AG10803 (cell line): ENCODE measurements at places on chromosomes 2 and 18.

- DNase-seq = peak; percentile 57
These were observed 439.3 kb downstream of the TMX3 start for GRCh38 chr18:68275616-68276015.

DNA sequence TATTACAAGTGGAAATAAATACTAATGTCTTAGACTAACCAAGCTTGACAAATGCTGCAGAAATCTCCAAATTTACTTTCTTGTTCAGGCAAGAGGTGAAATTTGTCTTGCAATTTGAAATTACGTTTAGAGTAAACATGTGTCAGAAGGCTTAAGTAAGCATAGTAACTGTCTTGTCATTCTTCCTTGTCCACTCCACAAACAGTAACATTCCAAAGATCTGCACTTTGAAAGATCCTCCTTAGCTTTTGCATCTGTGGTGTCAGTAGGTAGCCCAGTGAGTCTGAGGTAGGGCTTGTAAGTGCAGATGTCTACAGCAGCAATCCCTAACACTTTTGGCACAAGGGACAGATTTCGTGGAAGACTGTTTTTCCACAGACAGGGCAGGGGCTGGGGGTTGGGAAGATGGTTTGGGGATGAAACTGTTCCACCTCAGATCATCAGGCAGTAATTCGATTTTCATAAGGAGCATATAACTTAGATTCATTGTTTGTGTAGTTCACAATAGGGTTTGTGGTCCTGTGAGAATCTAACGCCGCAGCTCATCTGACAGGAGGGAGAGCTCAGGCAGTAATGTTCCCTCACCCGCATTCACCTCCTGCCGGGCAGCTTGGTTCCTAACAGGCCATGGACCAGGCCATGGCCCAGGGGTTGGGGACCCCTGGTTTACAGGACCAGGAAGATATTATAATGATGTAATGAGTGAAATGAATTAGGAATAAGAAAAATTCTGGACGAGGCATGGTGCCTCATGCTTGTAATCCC lies 18.6 kb downstream of the RASGRP3 start:
- no peak for DNase-seq

GRCh38 chr18:75360215-75360614 lies 67.3 kb downstream of the SMIM21 start:
- no peak for DNase-seq

DNA sequence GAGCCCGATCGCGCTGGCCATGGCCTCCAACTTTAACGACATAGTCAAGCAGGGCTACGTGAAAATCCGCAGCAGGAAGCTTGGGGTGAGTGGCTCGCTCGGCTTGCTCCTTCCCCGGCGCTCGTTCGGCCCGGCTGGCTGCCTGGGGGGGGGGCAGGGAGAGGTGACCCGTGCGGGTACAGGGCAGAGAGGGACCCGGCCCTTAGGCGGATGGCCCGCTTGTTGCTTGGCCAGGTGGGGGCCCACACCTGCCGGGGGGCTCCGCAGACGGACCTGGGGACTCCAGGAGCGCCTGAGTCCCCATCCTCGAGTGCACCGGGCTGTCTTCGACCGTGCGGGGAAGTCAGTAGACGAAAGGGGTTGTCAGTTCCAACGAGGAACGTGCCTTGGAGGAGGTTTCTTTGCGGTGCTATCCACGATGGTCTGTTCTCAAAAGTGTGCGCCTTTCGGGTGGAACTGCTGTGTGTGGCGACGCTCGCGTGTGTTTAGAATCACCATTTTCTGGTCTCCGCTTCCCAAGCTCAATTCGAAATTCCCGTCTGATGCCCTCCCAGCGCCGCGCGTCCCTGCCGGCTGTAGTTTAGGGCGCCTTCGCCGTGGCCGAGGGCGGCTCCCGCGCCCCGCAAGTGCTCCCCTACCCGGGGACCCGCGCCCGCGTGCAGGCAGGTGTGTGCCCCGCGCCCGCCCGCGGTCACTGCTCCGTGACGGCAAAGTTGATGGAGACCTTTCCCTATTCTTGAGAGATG lies 711 bp downstream of the DOK6 start:
- DNase-seq = peak; percentile 26

DNA sequence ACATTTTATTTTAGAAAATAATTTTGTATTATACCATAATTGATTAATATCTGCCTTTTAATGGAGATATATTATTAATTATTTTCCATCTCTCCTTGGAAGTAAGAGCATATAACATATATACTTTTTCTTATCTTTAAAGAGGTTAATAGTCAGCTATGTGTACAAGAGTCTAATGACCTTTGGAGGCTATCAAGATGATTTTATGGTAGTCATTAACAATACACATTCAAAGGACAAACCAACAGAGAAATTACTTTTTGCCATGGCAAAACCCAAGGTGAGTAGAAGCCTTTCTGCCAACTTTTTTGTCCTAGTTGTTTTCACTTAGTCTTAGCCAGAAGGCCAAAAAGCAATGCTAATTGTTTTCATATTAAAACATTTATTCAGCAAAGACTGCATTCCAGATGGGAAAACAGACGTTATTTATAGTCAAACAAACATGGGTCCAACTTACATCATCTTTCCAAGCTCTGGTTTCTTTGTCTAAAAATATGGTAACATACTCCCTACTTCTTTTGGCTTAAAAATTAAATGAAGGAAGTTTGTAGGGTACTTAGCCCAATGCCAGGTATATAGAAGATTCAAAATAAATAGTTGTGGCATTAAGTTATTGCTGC lies 9.6 kb upstream of the DYNC2LI1 start:
- peak; percentile 71 for DNase-seq

DNA sequence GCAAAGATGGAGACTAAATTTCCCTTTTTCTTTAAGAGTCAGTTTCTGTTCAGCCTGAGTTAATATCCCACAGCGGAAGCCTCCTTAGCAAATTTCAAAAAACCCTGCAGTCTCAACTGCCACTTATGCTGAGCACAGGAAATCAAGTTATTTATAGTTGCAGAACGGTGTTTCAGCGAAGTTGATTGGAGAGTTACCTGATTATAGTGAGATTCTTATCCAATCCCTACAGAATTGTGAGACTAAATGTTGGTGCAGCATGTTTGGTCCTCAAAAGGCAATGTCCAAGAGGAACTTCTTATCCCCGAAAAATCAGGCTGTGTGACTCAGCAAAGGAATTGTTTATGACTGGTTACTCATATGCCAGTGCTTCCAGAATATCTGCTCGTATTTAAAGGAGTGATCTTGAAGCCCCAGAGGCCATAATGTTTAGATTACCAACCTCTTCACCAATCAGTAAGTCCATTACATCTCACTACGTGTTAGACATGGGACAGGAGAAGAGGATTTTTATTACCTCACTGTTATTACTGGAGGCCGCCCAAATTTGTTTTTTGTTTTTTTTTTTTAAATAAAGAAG lies 67.9 kb downstream of the LRRFIP1 start:
- peak; percentile 85 for DNase-seq

GRCh38 chr2:55268907-55269644 lies at the start of gene MTIF2:
TSS of gene MTIF2 (minus strand) at chr2:55269231. CDS start at chr2:55263858, 5,373 bp downstream.
- peak; percentile 92 for DNase-seq

DNA sequence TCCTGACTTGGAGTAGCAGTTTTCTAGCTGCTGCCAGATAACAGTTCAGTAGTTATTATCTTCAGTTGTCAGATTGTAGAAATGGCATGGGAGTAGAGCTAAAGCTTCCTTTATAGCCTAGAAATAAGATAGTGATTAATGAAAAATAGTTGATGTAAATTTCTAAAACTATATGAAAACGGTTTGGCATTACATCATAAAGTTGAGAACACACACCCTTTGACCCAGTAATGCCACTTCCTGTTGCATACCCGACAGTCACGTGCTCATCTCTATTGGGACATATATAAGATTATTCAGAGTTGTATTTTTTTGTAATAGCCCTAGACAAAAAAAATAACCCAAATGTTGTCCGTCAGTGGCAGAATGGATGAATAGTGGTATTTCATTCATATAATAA lies 39.4 kb upstream of the ASB1 start:
- DNase-seq = no peak

- no peak for DNase-seq
These were observed 136.6 kb upstream of the RMP24 start for GRCh38 chr18:35835833-35836232.

GRCh38 chr2:31233741-31234682 lies at the start of gene EHD3:
TSS of gene EHD3 (plus strand) at chr2:31234152. CDS start at chr2:31234622, 470 bp downstream.
- peak; percentile 84 for DNase-seq

DNA sequence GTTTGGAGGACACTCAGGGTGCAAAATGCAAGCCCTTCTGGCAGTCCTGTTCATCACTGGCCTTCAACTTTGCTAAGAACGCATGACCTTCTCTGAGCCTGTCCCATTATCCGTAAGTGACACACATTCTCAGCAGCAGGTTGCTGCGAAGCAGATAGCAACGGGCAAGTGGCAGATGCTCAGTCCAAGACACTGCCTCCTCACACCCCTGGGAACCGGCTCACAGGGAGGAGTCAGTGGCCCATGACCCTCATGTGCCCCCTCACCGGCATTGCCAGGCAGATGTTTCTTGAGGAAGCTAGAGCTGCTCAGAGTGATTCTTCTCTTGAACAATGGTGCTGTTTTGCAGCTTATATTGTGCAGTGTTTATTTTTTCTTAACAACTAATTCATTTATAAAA lies 737.2 kb upstream of the HS6ST1 start:
- no peak for DNase-seq

GRCh38 chr18:74436158-74436769 lies 20.8 kb downstream of the DIPK1C start:
- no peak for DNase-seq

DNA sequence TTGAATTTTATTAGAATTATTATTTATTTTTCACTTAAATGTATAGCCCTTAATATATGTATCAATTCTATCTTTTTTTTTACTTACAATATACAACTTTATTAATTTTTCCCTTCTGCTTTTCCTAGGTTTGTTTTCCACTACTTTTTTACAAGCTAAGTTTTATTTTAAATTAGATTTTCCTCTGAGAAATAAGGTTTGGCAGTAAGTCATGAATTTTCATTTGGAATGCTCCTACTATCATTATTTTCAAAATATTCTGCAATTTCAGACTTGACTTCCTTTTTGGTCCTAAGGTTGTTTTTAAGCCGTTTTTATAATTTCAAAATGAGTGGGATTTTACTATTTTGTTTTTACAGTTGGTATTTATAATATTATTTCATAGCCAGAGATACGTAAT lies 222.8 kb upstream of the PIEZO2 start:
- DNase-seq = no peak

- peak; percentile 100 for DNase-seq
These were observed 80.2 kb downstream of the EFEMP1 start for GRCh38 chr2:55843096-55843993.

GRCh38 chr2:223837287-223838061 lies at the start of gene AP1S3:
TSS of gene AP1S3 (minus strand) at chr2:223837582. CDS start at chr2:223837450, 132 bp downstream.
- DNase-seq = peak; percentile 28

DNA sequence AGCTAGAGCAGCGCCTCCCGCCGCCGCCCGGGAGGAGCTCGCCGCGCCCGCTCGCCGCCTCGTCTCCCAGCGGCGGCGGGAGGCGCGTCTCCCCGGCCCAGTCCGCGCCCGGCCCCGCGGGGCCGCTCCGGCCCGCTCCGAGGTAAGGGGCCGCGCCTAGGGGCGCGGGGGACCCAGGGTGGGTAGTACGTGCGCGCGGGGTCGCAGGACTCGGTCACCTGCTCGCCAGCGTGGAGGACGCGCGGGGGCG lies 259 bp downstream of the NPAS2 start:
- DNase-seq = no peak

GRCh38 chr2:158993721-158994587 lies 25.5 kb downstream of the TANC1 start:
- DNase-seq = no peak

- peak; percentile 88 for DNase-seq
These were observed 36.4 kb downstream of the STK39 start for GRCh38 chr2:168210895-168211570.

DNA sequence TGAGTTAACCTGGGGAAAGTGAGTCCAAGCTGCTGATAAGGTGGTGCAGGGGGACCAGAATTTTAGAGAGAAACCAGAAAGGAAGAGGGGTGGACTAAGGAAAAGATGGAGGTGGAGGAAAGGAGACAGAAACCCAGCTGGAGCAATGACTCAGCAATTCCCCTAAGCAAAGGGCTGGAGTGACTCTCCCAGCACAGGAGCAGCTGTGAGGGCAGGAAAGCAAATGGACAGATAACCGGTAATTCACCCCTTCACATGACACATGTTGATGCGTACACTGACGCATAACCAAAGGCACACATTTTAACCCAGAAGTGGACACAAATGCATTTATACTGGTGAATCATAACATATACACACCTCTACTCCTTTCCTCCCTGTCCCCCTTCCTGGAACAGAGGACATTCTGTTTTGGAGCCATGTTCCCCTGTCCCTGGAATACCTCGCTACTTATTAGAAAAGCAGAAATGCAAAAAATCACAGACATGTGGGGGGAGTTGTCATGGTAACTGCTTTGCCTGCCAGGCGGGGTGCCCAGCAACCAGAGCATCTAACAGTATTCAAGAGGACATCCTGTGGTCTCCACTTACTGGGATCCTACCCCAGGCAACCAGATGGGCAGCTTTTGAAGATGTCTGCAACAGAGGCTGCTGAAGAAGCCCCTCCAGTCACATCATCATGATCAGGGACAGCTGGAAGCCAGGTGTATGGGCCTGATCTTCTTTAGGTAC lies 4.7 kb downstream of the CDK5R2 start:
- peak; percentile 45 for DNase-seq

- DNase-seq = no peak
These were observed 437.6 kb downstream of the DLGAP1 start for GRCh38 chr18:4017480-4017879.

DNA sequence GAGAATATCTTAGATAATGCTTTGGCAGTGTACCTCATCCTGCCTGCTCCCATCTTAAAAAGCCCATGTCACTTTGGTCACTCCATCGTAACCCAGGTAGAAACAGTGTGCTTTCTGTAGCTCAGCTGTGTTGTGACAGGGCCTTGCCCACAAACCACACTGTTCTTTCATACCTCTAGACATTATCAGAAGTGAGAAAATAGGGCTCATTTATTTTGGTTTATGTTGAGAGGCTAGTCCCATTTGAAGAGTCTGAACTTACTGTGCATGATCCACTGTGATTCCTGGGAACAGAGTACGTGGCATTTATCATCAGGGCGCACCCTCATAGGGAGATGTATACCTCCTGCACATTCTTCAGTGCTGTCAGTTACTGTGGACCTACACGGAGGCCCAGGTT lies 69.7 kb downstream of the FEZ2 start:
- DNase-seq = no peak

DNA sequence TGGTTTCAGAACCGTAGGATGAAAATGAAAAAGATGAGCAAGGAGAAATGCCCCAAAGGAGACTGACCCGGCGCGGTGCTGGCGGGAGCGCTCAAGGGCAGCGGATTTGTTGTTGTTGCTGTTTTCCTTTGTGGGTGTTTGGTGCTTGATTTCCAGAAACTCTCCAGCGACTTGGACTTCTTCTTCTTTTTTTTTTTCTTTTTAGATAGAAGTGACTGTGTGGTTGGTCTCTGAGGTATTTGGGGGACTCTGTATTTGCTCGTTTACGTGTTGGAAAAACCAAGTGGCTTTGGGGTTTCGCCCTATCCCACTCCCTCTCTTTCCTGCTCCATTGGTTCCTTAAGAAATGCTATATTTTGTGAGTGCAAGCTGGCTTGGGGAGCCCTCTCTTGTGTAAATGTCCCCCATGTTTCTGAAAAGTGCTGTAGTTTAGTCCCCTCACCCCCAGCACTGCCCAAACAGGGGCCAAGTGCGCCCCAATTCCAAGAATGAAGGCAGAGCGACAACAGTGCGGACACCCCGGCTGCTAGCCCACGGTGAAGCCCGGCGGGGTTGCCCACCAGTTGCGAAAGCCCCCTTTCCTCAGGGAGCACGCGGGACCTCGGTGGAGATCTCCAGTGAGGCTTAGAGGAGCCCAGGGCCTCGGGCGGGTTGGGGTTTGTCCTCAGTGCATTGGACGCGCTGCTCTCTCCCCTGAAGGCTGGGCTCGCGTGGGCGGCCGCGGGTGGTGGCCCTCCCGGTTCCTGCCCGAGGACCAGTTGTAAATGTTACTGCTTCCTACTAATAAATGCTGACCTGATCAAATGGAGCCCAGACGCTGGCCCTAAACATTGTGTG lies 1.8 kb downstream of the HOXD9 start:
- no peak for DNase-seq
